Stimulated activated CD8-positive, alpha-beta memory T cell treated with anti-CD3 and anti-CD28 coated beads, Interleukin-15, amount 100 ng/mL, for 24 hours (primary cell): ENCODE measurements at places on chromosomes 5 and 9.

- DNase-seq, result no peak
Measured at GRCh38 chr5:2032432-2032831, 149.7 kb upstream of the IRX4 start.

GRCh38 chr5:81631124-81631523 is 119.8 kb downstream of the SSBP2 start:
- no peak for DNase-seq

- no peak for DNase-seq
Measured at GRCh38 chr5:66529182-66529581, 67.0 kb upstream of the MAST4 start.

GRCh38 chr5:76560952-76561891 is 62.0 kb downstream of the F2RL2 start:
- DNase-seq, result no peak

DNA sequence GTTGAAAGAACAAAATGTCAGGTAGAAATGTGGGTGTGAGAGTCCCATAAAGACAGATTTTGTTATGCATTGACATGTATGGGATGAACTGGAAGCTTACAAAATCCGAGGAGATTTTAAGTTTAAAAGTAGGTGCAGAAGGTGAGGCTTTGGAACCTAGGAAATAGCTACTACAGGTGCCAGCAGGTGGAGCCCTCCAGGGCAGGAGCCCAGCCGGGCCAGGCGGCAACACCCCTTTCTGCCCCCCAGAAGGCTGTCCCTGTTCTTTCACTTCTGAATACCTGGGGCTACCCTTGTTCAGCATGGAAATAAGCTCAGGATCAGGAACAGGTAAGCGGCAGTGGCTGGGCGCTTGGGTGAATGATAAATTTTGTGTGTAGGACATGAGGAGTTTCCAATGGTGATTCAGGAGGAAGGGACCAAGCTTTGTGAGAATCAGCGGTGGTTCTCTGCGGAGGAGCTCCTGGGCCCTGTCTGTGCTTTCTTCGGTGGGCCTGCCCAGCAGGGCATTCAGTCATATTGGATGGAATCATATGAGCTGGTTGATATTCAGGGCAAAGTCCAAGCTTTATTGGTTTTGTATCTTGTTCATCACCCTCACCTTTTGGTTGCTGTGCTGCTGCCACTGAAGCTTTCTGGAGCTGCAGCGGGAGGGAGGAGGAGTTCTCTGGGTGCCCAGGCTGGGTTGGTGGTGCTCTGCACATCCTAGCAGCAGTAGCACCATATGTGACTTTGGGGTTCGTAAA is 12.3 kb downstream of the PCBD2 start:
- no peak for DNase-seq

- DNase-seq, result no peak
Measured at GRCh38 chr5:131649161-131649560, 14.1 kb upstream of the RAPGEF6 start.

GRCh38 chr9:87402537-87402936 is 95.1 kb upstream of the DAPK1 start:
- DNase-seq, result no peak

DNA sequence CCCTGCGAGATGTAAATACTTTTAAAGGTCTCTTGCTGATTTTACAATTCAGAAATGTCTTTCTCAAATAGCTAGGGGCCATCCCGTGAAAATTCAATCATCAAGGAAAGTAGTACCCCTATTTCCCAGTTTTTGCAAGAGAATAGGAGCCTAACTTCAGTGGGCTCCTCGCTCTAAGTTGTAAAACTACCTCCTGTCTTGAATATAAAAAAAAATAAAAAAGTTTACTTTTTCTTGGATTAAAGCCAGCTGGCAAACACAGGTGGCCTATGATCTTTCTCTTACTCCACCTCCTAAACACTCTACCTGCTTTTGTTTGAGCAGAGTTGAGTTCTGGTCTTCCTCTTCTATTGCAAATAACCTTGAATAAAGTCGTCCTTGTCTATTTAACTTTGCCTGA is 79.4 kb downstream of the SLCO4C1 start:
- no peak for DNase-seq

GRCh38 chr5:135309391-135310327 is 89.4 kb downstream of the MACROH2A1 start:
- no peak for DNase-seq

GRCh38 chr5:155727512-155728145 is 599.3 kb upstream of the SGCD start:
- no peak for DNase-seq

GRCh38 chr9:20701060-20701459 is 17.0 kb downstream of the FOCAD start:
- DNase-seq, result no peak

GRCh38 chr5:168047669-168048111 is 243.8 kb upstream of the WWC1 start:
- DNase-seq, result no peak

GRCh38 chr5:110268283-110268682 is 458.2 kb downstream of the TMEM232 start:
- no peak for DNase-seq

- DNase-seq, result no peak
Measured at GRCh38 chr5:154993461-154993860, 20.1 kb upstream of the KIF4B start.

- DNase-seq, result no peak
Measured at GRCh38 chr5:57349214-57349613, 133.4 kb downstream of the ACTBL2 start.

- no peak for DNase-seq
Measured at GRCh38 chr5:78699552-78700153, 51.1 kb upstream of the LHFPL2 start.
